Fibroblast of villous mesenchyme (primary cell): ENCODE measurements at places on chromosomes 2 and 18. TPM values are rescaled to one million over a fixed set of nuclear protein-coding genes. Genes with fewer than 3 reads are reported as not detected.

DNA sequence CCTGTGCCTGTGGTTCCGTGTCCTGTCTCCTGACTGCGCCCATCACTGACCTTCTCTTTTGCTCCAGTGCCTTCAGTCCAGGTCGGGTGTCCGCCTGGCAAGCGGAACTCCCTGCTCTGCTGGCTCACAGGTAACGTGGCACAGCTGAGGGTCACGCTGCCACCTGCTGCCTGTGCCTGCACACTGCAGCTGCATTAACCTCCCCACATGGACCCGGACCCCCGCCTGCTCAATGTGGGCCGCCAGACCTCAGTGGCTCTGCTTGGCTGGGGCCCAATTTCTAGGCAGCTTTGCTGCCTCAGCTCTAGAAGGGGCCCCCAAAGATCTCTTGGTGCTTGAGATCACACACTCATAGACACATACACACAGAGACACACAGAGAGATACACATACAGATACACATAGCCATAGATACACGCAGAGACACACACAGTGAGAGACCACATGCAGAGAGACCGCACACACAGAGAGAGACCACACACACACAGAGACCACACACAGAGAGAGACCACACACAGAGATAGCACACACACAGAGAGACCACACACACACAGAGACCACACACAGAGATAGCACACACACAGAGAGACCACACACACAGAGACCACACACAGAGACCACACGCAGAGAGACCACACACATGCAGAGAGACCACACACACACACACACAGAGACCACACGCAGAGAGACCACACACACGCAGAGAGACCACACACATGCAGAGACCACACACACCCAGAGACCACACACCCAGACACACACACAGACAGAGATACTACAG, 14.9 kb upstream of the CNNM3 start:
- peak; percentile 55 for DNase-seq

DNA sequence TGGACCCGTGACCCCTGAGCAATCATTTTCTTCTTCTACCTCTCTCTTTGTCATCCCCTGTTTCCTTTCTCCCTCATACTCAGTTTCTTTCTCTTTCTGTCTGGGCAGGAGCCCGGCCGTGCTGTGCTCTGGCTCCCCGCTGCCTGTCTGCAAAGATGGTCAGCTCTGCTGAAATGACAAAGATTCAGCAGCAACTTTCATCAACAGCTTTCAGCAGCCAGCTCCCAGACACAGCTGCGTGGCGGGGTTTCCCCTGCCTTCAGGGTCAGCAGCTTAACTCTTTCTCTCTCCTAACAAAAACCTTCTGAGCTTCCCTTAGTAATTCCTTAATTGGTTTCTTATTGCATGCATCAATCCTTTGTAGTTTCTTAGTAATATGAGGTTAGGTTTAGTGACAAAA, 1234.4 kb downstream of the CNTNAP5 start:
- DNase-seq = no peak

- DNase-seq = no peak
Observed at GRCh38 chr18:22113144-22113844, 56.1 kb upstream of the GATA6 start.

DNA sequence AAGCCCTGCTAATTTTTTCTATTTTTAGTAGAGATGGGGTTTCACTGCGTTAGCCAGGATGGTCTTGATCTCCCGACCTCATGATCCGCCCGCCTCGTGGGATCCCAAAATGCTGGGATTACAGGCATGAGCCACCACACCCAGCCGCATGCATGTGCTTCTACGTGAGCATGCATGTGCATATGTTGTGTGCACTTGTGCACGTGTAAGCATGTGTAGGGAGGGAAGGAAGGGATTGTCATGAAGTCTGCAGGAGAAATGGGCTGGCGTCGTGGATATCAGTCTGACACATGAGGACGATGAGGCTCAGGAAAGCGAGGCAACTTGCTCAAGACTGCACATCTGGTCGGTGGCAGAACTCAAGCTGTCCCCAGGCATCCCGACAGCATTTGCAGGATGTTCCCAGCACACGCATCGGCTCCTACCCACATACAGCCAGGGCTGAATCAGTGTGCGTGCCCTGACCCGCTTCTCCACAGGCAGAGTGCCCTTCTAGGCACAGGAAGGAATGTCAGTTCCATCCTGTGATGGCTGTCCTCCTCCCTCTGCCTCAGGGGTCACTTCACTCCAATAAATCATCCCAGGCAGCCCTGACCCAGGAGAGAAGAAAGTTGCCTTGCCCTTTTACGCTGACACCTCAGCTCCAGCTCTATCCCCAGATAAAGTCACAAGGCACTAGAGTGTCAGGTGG, 49.9 kb upstream of the SLC14A2 start:
- peak; percentile 12 for DNase-seq

DNA sequence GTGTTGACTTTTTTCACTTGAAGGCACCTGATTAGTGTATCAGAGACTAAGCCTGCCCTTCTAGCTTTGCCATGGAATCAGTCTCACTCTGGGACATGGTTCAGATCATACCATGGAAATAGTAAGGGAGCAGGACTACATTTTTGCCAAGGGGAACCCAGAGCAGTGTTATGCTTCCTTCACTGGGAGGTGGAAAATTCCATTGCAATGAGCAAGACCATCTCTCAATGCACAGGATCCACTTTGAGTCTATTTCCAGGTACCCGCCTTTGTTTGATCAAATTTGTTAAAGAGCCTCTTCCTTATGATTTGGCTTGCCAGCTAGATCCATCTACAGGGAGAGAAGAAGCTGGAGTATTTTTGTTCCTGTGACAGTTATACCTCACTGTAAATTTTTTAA, 395.8 kb downstream of the MTX2 start:
- DNase-seq = no peak

DNA sequence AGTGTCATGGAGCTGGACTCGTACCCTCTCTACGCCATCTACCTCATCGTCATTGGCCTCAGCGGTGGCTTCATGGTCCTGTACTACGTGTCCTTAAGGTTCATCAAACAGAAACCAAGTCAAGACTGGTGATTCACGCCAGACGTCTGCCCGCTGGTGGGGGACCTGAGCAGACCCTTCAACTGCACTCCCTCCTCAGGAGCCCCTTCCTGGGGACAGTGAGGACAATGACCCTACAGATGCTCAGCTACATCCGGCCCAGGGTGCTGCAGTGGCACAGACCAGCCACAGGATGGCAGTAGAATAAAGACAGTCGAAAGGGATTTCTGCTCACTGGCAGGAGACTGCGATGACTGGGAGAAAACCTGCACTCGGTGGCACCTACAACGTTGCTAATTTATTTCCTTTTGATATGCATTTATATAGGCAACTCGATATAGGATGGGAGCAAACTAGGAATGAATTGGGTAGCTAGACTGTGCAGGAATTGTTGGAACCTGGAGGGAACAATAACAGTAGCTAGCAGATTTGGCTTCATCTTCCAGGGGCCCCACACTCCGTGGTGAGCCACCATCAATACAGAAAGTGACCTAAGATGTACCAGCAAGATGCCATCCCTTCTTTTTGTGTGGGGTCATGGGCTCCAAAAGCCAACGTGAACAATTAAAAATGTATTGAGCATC, 39.2 kb downstream of the ABCG8 start:
- DNase-seq = peak; percentile 59

GRCh38 chr2:42086500-42086953, 38.7 kb downstream of the PKDCC start:
- DNase-seq = peak; percentile 76

DNA sequence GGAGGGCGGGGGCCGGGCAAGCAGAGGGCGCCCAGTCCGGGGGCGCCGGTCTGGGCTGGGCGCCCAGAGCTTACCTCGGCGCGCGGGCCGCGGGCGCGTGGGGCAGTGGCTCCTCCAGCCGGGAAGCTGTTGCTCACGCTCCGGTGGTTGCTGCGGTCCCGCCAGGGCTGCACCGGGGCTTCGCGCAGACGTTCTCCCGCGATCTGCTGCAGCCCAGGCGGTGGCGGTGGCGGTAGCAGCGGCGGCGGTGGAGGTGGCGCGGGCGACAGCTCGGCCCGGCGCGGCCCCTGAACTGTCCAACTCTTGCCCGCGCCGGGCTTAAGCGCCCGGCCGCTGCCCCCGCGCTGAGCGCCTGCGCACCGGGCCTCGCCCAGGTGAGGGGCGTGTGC, 391 bp downstream of the ZNF385B start:
- no peak for DNase-seq

GRCh38 chr2:96540136-96540535, 3.6 kb downstream of the ARID5A start:
- peak; percentile 69 for DNase-seq

DNA sequence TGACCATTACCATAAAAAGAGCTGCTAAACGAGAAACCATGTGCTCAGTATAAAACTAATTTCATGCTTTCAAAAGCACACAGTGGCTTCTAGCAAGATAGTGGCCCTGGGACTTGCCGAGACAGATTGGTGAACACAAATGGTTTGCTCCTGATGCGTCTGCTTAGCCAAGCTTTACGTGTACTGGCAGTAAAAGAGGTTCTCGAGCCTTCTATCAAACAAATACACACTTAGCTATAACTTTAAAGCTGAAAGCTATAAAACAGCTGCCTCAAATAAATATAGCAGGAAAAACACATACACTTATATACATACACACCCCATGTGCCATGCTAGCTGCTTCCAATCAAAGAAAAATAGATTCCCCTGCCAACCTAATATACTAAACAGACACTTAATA, 117.0 kb downstream of the ZNF385B start:
- no peak for DNase-seq

DNA sequence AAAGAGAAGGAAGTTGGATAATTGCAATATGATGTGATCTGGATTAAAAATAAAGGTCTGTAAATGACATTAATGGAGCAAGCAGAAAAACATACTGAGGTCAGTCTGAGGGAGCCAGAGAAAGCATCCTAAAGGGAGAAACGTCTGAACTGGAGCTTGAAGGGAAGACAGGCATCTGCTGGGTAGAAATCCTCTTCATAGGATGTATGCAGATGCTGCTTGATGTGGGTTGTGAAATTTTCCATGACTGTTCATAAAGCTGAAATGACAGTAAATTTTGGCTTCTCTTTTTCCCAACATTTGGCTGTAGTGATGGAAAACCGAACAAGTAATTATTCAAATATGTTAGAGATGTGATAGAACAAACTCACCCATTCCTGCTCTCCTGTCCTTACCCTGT, 287.6 kb downstream of the CAMKMT start:
- no peak for DNase-seq

DNA sequence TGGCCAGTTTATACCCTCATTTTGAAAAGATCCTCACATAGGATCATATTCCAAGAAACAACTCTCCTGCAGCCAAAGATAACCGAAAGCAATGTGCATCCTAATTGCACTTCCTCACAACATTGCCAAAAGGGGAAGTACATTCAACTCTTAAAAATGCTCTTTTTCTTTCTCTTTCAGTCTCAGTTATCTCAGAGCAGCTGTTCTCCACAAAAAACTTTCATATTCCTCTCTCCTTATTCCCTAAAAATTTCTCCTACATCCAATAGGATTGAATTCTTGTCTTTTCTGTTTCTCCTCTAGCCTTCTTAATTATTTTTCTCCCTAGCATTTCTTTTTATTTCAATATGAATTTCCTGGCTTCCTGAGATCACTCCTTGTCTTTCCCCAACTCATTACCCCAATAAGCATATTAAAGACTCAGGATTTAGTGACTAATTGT, 7.4 kb upstream of the VRK2 start:
- peak; percentile 36 for DNase-seq

SULT1C4 gene
- 0.32 and 0.43 TPM in 2 replicates for total RNA-seq

ANKRD30BL gene
- not detected in 2 replicates for total RNA-seq

PCBP1 gene
- total RNA-seq = 32.9 and 45.3 TPM in 2 replicates

TCF23 gene
- not detected in 2 replicates for total RNA-seq

DTNA gene
- total RNA-seq = 6.8 and 18.1 TPM in 2 replicates

UNC80 gene
- not detected in 2 replicates for total RNA-seq
